Suppressor macrophage (primary cell): ENCODE measurements at places on chromosomes 3 and 15.

GRCh38 chr3:923161-923910, 169.5 kb upstream of the CNTN6 start:
- DNase-seq = no peak

GRCh38 chr15:79610021-79610420, 177.9 kb downstream of the MINAR1 start:
- no peak for DNase-seq

GRCh38 chr15:34847598-34847997, 52.2 kb upstream of the ACTC1 start:
- peak; percentile 46 for DNase-seq

DNA sequence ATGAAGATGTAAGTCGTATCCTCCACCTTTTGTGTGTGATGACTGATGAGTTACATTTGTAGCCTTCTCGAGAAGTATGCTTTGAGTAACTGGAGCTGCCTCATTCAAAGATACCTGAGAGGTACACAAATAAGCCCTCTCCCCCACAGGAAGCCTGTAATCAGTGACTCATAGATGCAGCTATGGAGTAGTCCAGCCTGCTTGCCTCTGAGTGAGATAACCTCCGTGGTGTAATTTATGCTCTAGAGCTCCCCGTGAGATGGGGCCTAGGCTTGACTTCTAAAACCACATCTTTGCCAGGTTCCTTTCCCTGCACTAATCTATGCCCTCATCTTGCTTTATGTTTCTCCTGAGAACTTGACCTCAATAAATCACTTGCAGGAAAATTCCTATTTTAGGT, 291.7 kb downstream of the SUCLG2 start:
- no peak for DNase-seq

DNA sequence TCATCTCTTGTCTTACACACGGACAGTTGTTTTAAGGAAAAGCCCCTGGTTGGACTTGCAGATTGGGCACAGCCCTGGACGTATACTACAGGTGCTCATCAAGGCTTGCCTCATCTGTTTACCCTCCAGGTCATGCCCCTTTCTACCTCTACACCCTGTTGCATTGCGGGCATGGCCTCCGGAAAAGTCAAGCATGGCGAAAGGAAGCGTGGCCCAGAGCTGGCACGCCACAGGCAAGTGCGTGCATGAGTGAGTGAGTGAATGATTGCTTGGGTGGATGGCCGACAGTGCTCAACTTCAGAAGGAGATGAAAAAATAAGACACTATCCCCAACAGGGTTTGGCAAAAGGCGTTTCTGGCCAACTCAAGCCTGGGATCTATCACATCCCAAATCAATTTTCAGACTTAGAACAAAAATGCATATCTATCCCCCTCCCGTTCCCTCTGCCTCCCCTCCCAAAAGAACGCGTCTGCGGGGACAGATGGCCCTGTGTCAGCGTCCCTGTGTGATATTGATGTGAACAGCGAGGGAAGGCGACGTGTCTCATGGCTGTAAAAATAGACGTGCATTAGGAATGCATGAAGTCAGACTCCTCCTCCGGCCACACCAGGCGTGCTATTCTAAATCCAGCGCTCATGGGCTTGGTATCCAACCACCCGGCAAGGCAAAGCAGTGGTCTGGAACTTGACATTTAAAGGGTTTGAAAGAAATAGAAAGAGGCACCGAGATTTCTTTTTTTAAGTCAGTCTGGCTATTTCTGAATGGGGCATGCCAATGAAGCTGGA, 96.0 kb downstream of the RPLP1 start:
- no peak for DNase-seq

GRCh38 chr3:126395846-126396513, 1.3 kb downstream of the CFAP100 start:
- DNase-seq = no peak

DNA sequence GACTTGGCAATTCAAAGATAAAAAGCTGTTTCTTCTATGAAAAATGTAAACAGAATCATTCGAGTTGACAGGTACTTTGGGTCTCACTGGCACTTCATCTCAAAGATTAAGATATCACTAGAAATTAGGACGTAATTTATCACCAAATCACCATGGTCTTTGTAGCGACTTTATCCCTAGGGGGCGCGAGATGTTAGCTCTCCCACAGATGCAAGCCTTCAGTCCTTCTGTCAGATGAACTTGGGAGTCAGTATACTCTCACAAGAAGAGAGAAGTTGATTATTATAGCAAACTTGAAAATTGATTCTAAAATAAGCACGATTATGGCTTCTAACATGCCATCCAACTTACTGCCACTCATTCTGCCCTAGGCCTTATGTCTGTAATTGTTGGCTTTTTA, 150.3 kb downstream of the ALCAM start:
- no peak for DNase-seq

GRCh38 chr3:171453180-171453886, 6.9 kb downstream of the TNIK start:
- no peak for DNase-seq

GRCh38 chr3:42702066-42702951, at the start of gene HHATL:
Gene HHATL (minus strand): TSS chr3:42702798. CDS start chr3:42700826, 1,972 bp downstream.
- no peak for DNase-seq

GRCh38 chr3:110629917-110630316, 441.7 kb upstream of the NECTIN3 start:
- DNase-seq = no peak

DNA sequence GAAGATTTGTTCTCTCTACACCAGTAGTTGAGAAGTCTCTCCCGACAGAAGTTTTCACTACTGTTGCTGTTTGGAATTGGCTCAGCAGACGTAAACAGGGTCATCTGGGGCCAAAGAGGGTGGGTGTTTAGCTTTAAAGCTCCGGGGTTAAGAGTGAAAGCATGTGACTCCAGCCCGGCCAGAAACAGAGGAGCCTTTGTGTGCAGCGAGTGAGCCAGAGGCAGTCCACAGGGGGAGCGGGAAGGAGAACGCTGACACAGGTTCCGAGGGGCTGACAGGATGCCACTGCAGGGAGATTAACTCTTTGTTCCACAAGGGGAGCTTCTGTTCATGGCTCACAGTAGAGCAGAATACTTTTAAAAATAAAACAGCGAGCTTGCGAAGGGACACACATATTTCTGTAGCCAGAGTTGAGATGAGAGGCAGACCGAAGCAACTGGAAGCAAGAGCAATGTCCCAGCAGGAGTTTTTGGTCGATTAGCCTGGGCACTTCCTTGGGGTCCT, 26.9 kb downstream of the BMF start:
- DNase-seq = peak; percentile 76

DNA sequence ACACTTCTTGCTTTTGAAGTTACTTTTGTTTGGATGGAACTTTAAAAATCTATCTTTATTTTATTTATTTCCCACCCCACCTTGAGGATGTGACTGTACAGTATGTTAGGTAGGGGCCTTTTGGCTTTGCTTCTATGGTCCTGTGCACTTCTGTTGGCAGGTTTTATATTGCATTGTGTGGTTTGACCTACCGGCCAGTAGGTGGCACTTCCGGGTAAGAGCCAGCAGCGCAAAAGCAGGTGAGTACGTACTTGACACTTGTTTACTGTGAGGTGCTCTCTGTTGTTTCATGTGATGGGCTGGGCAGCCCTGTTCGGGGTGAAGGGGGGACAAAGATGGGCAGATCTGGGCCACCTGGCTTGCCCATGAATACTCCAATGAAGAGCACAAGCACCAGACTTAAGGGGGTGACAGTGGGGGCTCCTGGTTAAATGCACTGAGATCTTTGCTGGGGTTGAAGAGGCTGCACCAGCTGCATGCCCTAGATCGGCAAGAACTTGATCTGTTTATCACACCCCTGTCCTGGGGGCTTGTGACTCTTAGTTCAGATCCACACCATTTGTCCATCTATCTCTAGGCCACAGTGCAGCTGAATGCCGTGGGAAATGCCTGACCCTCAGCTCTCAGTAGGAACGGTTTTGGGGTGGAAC, 131.6 kb downstream of the NLGN1 start:
- DNase-seq = no peak

DNA sequence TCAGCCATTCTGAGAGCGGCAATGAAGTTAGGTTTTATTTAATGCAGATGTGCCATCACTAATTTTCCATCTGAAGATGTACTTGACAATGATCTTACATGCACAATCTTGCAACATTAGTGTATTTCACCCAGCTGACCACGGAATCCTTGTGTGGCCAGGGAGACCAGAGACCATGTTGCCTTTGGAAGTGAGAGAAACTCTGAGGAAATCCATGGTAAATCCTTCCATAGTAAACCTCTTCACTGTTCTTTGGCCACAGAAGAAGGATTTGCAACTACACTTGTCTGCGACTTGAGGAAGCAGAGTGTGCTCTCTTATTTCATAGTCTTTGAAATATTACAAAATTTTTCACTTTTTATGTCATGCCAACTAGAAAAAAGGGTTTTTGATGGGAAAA, 128.4 kb upstream of the IGSF10 start:
- DNase-seq = no peak

- DNase-seq = no peak
Measured at GRCh38 chr3:159196359-159196758, 394.5 kb downstream of the MFSD1 start.

DNA sequence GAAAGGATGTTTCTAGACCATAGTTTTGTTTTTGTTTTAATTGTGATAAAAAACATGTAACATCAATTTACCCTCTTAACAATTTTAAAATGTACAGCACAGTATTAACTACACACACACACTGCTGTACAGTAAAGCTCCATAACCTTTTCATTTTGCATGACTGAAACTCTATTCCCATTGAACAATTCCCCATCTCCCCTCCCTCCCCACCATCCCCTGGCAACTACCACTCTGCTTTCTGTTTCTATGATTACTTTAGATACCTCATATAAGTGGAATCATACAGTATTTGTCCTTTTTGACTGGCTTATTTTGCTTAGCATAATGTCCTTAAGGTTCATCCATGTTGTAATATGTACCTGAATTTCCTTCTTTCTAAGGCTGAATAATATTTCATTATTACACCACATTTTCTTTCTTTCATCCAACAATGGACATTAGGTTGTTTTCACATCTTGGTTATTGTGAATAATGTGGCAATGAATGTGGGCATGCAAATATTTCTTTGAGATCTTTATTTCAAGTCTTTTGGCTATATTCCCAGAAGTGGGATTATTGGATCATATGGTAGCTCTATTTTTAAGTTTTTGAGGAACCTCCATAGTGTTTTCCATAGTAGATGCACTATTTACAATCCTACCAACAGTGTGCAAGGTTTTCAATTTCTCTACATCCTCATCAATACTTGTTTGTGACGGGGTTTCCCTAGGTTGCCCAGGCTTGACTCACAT, 10.7 kb downstream of the CHST14 start:
- DNase-seq = no peak

GRCh38 chr3:52558436-52558835, 22.0 kb downstream of the UQCC5 start:
- DNase-seq = no peak

DNA sequence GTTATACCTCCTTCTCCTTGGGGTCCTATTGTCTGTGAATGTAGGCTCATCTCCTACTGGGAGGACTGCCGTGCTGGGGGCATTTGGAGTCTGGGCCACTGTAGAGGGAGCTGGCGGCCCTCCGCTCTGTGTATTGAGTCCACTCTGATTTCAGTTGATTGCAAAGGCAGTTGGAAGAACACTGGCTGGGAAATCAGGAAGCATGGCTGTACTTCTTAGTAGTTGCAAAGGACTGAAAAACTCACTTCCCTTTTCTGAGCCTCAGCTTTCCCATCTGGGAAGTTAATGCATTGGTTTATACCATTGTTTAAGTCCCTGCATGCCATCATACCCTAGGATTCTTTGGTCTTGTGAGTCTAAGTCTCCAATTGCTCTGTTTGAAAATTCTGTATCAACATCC, 46.7 kb downstream of the TMED3 start:
- DNase-seq = peak; percentile 65

- DNase-seq = no peak
Measured at GRCh38 chr3:172634948-172635347, 75.9 kb downstream of the NCEH1 start.

DNA sequence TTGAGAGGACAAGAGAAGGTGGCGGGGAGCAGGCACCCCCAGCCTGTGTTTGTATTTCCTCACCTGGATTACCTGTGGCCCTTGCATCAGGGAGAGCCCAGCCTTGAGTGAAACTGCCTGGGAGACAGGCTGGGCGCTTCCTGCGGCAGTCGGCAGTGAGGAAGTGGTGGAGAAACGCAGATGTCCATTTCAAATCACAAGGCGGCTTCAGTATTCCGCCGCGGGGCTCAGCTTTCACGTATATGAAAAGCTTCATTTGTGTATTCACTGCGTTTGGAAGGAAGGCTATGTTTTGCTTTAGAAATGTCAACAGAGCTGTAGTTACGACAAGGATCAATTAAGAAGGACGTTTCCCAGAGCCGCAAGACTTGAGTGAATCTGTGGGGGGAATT, 167.4 kb upstream of the CTDSPL start:
- DNase-seq = peak; percentile 16

GRCh38 chr3:158095814-158096704, 10.2 kb downstream of the SHOX2 start:
- DNase-seq = no peak

GRCh38 chr15:53160092-53160704, 370.1 kb upstream of the ONECUT1 start:
- DNase-seq = no peak

DNA sequence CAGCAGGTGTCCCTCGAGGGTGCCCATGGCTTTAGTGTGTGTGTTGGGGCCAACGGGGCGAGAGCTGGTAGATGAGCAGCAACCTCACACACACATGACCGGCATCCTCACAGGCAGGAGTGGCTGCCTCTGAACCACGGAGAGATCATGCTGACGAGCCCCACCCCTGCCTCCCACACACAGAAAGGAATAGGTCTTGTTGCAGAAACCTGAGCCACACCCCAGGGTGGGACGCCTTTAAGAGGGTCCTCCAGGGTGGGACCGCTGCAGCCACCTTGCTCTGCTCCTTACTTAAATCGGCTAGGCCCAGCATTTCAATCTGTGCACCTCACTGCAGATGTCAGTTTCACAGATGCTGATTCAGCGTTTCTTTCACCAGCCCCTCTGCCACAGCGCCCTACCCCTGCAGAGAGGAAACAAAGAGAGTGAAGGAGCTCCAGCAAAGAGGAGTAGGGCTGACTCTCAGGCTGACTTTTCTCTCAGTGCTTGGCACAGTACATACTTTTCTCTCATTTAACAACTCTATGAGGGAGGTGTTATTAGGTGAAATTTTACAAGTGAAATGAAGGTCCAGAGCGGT, 61.2 kb upstream of the EPHB3 start:
- DNase-seq = no peak

GRCh38 chr15:89121414-89121813, 33.2 kb downstream of the ABHD2 start:
- DNase-seq = no peak

GRCh38 chr15:40266828-40267304, 16.0 kb downstream of the ANKRD63 start:
- DNase-seq = peak; percentile 91

- peak; percentile 3 for DNase-seq
Measured at GRCh38 chr3:28726840-28727239, 378.2 kb upstream of the AZI2 start.

- peak; percentile 3 for DNase-seq
Measured at GRCh38 chr3:28151608-28152228, 89.7 kb upstream of the CMC1 start.

DNA sequence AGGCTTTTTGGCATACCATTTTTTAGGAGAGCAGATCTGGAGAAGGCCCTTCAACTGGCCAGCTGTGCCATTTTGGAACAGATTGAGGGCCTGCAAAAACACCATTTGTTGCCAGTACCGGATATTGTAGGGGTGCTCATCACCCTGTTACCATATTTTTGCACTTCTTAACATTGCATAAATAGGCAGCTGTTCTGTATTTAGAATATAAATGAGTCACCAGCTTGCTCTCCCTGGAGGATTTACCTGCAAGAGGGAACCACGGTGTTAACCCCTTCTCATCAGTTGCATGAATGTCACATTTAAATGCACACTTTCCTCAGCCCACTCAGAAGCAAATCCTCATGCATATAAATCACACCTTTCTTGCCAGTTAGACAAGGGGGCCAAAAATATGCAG, 435.6 kb downstream of the ROBO2 start:
- DNase-seq = no peak
